ENCODE measurements at places on chromosomes 13 and 19. TPM values are rescaled to one million over a fixed set of nuclear protein-coding genes. Genes with fewer than 3 reads are reported as not detected.

DNA sequence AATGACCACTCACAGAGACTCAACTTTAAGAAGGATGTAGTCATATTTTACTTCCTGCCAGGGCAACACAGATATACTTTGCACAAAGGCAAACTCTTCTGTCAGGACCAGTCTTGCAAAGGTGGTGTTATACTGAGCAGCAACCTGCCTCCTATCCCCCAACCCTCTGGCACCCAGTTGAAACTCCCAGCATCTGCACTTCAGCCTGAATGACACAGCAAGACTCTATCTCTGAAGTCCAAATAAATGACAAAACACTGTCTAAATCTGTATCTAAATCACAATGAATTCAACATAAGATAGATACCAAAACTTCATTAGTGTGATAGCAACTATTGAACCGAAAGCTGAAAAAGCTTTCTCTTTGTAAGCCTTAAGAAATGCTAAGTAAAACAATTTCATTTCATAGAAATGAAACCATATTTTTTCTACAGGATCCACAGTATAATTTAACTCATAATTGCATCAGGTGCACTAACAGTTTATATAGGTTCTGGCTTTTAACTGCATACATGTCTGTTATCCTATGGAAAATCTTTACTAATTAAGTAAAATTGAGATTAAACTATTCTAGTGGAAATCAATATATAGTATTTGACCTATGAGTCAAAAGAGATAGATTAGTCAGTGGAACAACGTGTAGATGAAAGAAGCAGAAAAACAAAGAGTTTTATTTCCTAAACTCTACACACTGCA lies 163.7 kb downstream of the TBC1D4 start:
- no peak overlapping the region for H3K27ac ChIP-seq
- peaks cover 12% of the 10 kb centered on the region for H3K36me3 ChIP-seq
- no peaks in the 10 kb centered on the region for H3K27me3 ChIP-seq
- H3K4me3 ChIP-seq: no peak overlapping the region
- H3K4me1 ChIP-seq: no peaks in the 10 kb centered on the region

DNA sequence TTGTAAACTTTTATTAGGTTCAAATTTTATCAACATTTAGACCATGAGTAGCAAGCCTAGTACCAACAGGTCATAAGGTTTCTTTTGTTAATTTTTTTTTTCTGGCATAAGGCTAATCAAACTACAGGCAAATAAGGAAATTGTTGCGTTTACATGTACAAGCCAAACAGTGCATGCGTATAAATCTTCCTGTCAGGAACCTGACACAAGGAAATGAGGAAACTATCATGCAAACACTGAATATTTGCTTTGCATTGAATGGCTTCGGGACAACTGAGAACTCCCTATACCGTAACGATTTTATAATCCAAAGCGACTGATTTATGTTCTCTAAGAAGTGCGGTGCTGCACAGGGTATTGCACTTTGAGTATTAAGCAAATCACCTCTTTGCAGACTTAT lies 133.0 kb upstream of the TRPC4 start:
- H3K4me1 ChIP-seq: no peaks in the 10 kb centered on the region
- H3K4me3 ChIP-seq: no peak overlapping the region
- H3K27ac ChIP-seq: no peak overlapping the region
- no peaks in the 10 kb centered on the region for H3K27me3 ChIP-seq

NCR1 gene
- not detected for total RNA-seq

LYPD3 gene
- 0.21 TPM for total RNA-seq

FBXL3 gene
- total RNA-seq: 32.1 TPM

DNA sequence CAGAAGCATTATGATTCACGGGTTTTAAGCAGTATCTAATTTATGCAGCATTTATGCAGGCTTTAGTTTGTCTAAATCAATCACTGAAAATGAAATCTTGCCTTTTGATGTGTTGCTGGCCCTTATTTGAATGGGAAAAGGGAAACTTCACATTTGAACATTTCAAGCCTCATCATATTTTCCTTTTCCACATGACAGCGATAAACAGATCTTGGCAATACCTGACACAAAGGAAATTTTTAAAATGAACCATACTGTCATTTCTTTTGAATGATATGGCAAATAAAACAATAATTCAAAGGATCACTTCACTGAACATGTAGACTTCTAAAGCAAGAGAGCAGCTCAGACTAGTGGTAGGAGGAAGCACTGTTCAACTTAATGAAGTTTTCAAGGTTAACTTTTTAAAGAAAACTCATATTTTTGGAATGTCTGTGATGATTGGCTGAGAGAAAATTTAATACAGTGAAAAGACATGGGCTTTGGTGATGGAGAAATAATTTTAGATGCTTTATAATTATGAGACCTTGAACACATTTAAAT lies 198.1 kb downstream of the OXGR1 start:
- no peaks in the 10 kb centered on the region for H3K36me3 ChIP-seq
- no peaks in the 10 kb centered on the region for H3K27me3 ChIP-seq
- no peaks in the 10 kb centered on the region for H3K4me1 ChIP-seq
- DNase-seq: no peak
- no peak overlapping the region for H3K4me3 ChIP-seq
- H3K27ac ChIP-seq: no peak overlapping the region

TFPT gene
- 11.6 TPM for total RNA-seq

FUT1 gene
- total RNA-seq: 2.7 TPM

CCDC169 gene
- total RNA-seq: 0.87 TPM

TEX29 gene
- not detected for total RNA-seq

DNA sequence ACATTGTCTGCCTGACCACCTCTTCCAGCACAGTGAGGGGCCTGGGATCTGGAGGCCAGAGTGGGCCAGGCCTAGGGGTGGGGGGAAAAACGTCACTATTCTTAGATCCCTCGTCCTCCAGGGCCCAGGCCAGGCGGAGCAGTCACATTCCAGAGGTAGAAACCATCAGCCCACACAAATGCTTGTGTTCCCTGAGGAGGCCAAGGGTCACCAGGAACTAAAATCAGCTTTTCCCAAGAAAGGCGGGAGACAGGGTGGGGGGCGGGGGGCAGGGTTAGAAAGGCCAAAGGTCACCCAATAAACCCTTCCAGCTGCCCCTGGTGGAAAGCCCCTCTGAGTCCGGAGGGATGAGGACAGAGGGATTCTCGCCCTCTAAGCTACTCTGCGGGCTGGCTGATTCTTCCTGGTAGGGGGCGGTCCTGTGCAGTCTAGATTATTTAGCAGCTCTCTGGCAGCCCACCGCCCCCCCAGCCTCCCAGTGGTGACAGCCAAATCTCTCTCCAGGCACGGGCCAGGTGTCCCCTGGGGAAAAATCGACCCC lies 23.5 kb upstream of the CCL25 start:
- no peak for DNase-seq
- H3K4me3 ChIP-seq: no peak overlapping the region
- no peaks in the 10 kb centered on the region for H3K27me3 ChIP-seq
- H3K36me3 ChIP-seq: no peaks in the 10 kb centered on the region
- H3K4me1 ChIP-seq: no peaks in the 10 kb centered on the region

DNA sequence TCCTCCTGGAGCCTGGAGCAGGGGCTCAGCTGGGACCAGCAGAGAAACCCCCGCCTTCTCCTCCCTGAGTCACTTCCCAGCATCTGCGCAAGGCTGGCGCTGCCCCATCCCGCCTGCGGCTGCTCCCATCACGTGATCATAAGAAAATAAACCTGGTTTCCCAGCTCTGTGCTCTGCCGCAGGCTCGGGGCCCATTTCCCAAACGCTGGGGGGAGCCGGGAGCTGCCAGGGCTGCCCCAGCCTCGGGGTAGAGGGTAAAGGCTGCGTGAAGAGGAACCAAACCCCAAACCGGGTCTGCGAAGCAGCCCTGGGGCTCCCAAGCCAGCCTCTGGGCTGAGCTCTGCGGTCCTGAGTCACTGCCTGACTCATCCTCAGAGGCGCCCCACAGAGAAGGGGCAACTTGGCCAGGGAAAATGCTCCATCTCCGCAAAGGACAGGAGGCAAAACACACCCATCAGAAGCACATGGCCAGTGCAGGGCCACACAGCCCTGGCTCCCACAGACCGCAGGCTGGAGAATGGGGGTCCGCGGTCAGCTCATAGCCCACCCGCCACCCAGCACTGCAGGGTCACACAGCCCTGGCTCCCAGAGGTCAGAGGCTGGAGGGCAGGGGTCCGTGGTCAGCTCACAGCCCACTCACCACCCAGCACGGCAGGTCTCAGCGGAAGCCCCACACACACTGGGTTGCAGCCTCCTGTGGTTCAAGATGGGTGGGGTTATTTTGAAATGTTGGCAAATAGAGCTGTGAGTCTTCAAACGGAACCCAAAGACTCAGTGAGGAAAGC lies 67.1 kb downstream of the RASA3 start:
- H3K4me3 ChIP-seq: peak overlapping the region; percentile 56
- H3K27ac ChIP-seq: peak overlapping the region; percentile 99
- no peaks in the 10 kb centered on the region for H3K27me3 ChIP-seq
- DNase-seq: peak; percentile 88
- no peaks in the 10 kb centered on the region for H3K36me3 ChIP-seq

DNA sequence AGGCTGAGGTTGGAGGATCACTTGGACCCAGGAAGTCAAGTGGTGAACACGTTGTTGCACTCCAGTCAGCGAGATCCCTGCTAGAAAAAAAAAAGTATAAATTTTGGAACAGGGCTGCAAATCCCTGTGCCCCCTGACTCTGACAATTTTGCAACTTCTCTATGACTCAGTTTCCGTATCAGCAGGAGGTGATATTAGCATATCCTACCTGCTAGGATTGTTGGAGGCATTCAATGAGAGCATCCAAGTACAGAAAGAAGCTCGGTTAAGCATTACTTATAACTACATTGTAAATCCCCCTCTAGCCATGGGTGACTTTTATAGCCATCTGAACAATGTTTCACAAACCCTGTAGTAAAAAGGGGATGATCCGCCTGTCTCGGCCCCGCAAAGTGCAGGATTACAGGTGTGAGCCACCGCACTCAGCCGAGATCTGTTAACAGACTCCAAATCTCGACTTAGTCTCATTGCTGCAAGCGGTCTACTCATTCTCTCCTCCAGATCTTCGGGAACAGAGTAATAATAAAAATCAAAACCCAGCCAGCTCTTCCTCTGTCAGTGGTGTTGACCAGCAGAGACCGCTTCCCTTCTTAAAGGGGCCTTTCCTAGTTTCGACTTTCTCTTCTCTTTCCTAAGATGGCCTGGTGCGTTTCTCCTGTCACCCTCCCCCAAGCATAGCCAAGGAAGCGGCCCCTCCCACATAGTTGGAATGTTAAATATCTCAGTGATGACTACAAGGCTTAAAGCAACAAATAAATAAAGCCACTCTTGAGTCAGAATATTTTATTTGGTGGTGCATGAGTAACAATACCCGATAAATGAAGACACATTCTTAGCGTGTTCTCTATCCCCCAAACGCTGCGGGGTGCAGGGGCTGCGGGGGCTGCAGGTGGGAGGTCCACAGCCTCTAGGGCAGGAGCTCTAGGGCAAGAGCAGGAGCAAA lies 10.3 kb upstream of the BICRA start:
- H3K4me1 ChIP-seq: peaks cover 40% of the 10 kb centered on the region
- no peaks in the 10 kb centered on the region for H3K27me3 ChIP-seq
- H3K4me3 ChIP-seq: peak overlapping the region; percentile 70
- peak; percentile 43 for DNase-seq
- H3K36me3 ChIP-seq: no peaks in the 10 kb centered on the region

GRCh38 chr13:78657699-78658629 lies 991 bp downstream of the OBI1 start:
- DNase-seq: no peak
- H3K27me3 ChIP-seq: no peaks in the 10 kb centered on the region
- H3K4me3 ChIP-seq: peak overlapping the region; percentile 90
- H3K4me1 ChIP-seq: peaks cover 12% of the 10 kb centered on the region

TMPRSS9 gene
- not detected for total RNA-seq

GRCh38 chr19:17025991-17026658 lies 485 bp downstream of the CPAMD8 start:
- no peaks in the 10 kb centered on the region for H3K36me3 ChIP-seq
- H3K4me1 ChIP-seq: peaks cover 8% of the 10 kb centered on the region
- H3K4me3 ChIP-seq: peak overlapping the region; percentile 49
- no peak overlapping the region for H3K27ac ChIP-seq
- no peak for DNase-seq
- peaks cover 34% of the 10 kb centered on the region for H3K27me3 ChIP-seq

DNA sequence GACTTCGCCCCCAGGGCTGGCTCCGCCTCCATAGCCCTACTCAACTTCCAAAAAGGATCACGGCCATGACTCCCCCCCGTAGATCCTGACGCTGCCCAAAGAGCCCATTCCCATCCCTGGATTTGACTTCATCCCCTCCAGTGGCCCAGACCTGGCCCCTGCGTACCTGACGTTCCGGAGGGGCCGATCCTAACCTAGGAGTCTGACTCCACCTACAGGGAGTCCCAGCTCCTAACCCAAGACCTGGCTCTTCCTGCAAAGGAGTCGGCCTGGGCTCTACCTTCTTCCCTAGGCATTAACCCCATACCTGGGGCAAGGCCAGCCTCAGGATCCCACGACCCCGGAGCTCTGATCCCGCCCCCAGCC lies 10.8 kb downstream of the STAP2 start:
- DNase-seq: no peak
- no peaks in the 10 kb centered on the region for H3K36me3 ChIP-seq
- peaks cover 8% of the 10 kb centered on the region for H3K4me1 ChIP-seq
- no peaks in the 10 kb centered on the region for H3K27me3 ChIP-seq

Measured in heart left ventricle (tissue), 16 donors.